ENCODE measurements at places on chromosomes 6 and 20. TPM values are rescaled to one million over a fixed set of nuclear protein-coding genes. Genes with fewer than 3 reads are reported as not detected.

PSORS1C2 gene
- total RNA-seq, result not detected

LHFPL5 gene
- total RNA-seq, result not detected

GRCh38 chr20:57399587-57400155, 8.5 kb downstream of the RBM38 start:
- H3K36me3 ChIP-seq, result peaks cover 92% of the 10 kb centered on the region
- H3K27ac ChIP-seq, result peak overlapping the region; percentile 97
- DNase-seq, result peak; percentile 43
- peak overlapping the region; percentile 78 for H3K4me3 ChIP-seq
- peaks cover 82% of the 10 kb centered on the region for H3K4me1 ChIP-seq

BPIFB4 gene
- not detected for total RNA-seq

DNA sequence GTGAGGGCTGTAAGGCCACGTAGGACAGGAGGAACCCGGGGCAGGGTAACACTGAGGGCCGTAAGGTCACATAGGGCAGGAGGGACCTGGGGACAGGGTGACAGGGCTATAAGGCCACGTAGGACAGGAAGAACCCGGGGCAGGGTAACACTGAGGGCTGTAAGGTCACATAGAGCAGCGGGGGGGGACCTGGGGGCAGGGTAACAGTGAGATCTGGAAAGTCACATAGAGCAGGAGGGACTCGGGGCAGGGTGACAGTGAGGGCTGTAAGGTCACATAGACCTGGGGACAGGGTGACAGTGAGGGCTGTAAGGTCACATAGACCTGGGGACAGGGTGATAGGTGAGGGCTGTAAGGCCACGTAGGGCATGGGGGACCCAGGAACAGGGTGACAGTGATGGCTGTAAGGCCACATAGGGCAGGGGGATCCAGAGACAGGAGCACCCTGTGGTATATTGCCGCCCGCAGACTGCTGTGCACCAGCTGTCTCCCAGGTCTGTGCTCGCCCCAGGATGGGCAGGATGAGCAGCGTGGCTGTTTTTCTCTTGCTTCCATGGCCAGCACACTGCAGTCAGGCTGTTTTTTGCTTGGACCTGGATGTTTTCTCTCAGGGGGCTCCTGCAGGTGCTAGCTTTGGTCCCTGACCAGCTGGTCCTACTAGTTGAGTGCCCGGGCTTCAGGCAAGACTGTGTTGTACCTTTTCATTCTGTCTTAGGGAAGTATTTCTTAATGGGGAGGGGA, 55.7 kb downstream of the SYTL3 start:
- no peak overlapping the region for H3K27ac ChIP-seq
- no peak overlapping the region for H3K4me3 ChIP-seq
- no peaks in the 10 kb centered on the region for H3K27me3 ChIP-seq
- DNase-seq, result no peak

- no peaks in the 10 kb centered on the region for H3K36me3 ChIP-seq
- H3K4me3 ChIP-seq, result no peak overlapping the region
- no peaks in the 10 kb centered on the region for H3K4me1 ChIP-seq
- DNase-seq, result no peak
- H3K27me3 ChIP-seq, result peaks cover 2% of the 10 kb centered on the region
Measured at GRCh38 chr20:58603721-58604120, 47.4 kb upstream of the STX16 start.

GRCh38 chr6:133957780-133958242, 4.8 kb downstream of the TBPL1 start:
- H3K27me3 ChIP-seq, result no peaks in the 10 kb centered on the region
- peaks cover 5% of the 10 kb centered on the region for H3K36me3 ChIP-seq
- H3K4me3 ChIP-seq, result no peak overlapping the region

GRCh38 chr6:46876126-46876525, 45.6 kb downstream of the ADGRF5 start:
- no peaks in the 10 kb centered on the region for H3K4me1 ChIP-seq
- no peak overlapping the region for H3K27ac ChIP-seq
- H3K36me3 ChIP-seq, result no peaks in the 10 kb centered on the region

DNA sequence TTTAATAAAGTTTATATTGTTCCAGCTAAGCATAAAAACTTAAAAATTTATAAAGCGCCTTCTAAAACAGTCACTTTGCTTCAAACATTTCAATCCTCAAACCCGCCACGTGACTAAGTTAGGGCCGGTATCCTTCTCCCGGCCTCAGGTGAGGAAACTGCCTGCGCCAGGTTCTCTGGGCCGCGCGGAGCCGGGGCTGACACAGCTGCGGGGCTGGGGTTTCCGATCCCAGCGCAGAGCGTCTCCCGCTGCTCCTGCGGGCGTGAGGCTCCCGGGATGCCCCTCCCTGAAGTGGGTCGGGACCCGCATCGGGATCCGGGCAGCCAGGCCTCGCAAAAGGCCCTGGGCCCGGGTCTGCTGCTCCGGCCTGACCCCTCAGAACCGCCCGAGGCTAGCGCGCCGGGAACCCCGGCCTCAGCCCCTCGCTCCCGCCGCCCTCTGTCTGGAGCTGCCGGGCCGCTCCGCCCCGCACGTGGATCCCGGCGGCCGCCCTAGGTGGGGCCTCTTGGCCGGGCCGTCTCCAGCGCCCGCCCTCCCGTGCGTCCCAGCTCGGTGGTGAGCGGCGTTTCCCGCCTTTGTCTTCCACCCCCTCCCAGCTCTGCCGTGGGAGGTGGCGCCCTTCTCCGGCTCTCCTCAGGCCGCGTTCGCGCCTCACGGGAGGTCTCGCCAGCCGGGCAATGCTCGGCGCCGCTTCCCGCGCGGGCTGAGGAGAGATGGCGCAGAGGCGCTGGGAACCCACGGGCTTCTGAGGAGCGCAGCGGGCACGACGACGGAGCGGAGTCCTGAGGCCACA, 267.9 kb downstream of the DLL1 start:
- no peaks in the 10 kb centered on the region for H3K36me3 ChIP-seq
- peaks cover 8% of the 10 kb centered on the region for H3K27me3 ChIP-seq
- H3K27ac ChIP-seq, result no peak overlapping the region
- no peaks in the 10 kb centered on the region for H3K4me1 ChIP-seq

MYBL2 gene
- total RNA-seq, result 73.5 TPM

RIPOR3 gene
- not detected for total RNA-seq

DNA sequence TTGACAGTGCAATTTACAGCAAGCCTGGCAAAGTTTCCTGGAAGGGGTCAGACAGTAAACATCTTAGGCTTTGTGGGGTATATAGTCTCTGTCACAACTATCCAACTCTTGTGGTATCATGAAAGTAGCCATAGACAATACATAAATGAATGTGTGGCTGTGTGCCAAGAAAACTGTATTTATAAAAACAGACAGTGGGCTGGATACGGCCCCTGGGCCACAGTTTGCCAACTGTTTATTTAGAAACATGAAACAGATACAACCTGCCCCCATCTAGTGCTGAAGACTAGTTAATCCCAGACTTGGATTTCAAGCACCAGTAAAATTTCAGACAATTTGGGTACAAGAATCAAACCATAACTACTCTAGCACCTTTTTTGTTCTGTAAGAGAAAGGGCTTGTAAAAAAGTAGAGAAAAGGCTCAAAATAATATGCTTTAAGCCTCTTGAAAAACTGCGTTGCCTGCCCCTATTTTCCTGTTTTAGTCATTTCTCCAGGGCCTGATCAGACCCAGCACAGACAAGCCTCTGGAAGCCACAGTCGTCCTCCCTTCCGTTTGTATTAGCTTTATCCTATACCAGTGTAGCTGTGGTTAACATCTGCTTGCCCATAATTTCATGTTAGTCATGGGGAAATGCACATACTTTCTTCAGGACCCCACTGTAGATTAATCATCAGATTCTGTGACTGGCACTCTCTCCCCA, 30.8 kb downstream of the JAG1 start:
- no peaks in the 10 kb centered on the region for H3K36me3 ChIP-seq
- no peak overlapping the region for H3K27ac ChIP-seq
- H3K4me3 ChIP-seq, result no peak overlapping the region
- no peak for DNase-seq
- peaks cover 6% of the 10 kb centered on the region for H3K4me1 ChIP-seq

ORC3 gene
- total RNA-seq, result 24.1 TPM

GRCh38 chr6:47366335-47366890, 56.7 kb upstream of the TNFRSF21 start:
- no peaks in the 10 kb centered on the region for H3K4me1 ChIP-seq
- no peak for DNase-seq
- H3K4me3 ChIP-seq, result no peak overlapping the region
- no peaks in the 10 kb centered on the region for H3K36me3 ChIP-seq

DNA sequence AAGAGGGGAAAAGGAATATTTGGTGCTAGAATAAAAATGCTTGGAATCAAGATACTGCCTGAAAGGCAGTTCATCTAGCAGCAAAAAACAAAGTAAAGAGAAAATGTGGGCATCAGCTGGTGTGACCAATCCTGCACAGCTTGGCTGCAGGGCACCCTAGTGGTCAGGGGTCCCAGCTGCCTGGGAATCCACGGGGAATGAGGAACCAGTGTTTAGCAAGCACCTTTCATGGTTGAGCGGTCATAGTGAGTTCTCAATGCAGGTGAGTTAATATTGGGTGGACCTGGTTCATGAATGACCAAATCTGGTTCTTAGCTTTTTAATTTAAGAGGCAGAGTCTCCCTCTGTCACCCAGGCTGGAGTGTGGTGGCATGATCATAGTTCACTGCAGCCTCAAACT, 53.3 kb downstream of the CAP2 start:
- no peaks in the 10 kb centered on the region for H3K4me1 ChIP-seq
- no peak for DNase-seq
- H3K36me3 ChIP-seq, result no peaks in the 10 kb centered on the region
- no peaks in the 10 kb centered on the region for H3K27me3 ChIP-seq
